CD14-positive monocyte (primary cell): ENCODE measurements at places on chromosomes 1 and 21. TPM values are rescaled to one million over a fixed set of nuclear protein-coding genes. Genes with fewer than 3 reads are reported as not detected.

- peaks cover 15% of the 10 kb centered on the region for H3K4me1 ChIP-seq
- no peaks in the 10 kb centered on the region for H3K36me3 ChIP-seq
- H3K27me3 ChIP-seq: no peaks in the 10 kb centered on the region
- H3K4me3 ChIP-seq: no peak overlapping the region
Measured at GRCh38 chr1:232635778-232636356, 5.9 kb upstream of the SIPA1L2 start.

Gene RIIAD1
- not detected in 2 replicates for polyA plus RNA-seq

GRCh38 chr1:161494091-161494735 is 11.0 kb upstream of the FCGR2A start:
- H3K27me3 ChIP-seq: peaks cover 16% of the 10 kb centered on the region
- no peaks in the 10 kb centered on the region for H3K36me3 ChIP-seq
- DNase-seq: no peak
- H3K27ac ChIP-seq: no peak overlapping the region
- H3K4me3 ChIP-seq: no peak overlapping the region
- H3K4me1 ChIP-seq: peaks cover 24% of the 10 kb centered on the region

DNA sequence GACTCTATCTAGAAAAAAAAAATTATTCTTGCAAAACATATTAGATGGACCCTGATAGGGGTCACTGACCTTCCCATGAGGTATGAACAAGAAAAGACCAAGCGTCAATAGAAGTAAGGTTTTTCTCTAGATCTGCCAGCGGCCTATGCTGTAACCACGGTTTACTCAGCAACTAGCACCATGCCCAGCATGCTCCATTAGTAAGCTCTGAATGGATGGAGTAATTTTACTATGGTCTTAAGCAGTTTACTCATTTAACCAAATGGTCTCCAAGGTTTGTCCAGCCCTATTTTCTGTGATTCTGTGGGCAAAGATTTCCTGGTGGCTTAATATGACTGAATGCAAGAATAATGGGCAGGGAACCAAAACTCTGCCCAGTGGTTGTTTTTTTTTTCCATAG is 113.9 kb downstream of the ADSS2 start:
- H3K27ac ChIP-seq: no peak overlapping the region
- no peaks in the 10 kb centered on the region for H3K36me3 ChIP-seq
- no peaks in the 10 kb centered on the region for H3K27me3 ChIP-seq

Gene OR2T2
- not detected in 2 replicates for polyA plus RNA-seq

GRCh38 chr1:165492845-165493373 is 48.0 kb upstream of the RXRG start:
- no peak overlapping the region for H3K27ac ChIP-seq
- peaks cover 3% of the 10 kb centered on the region for H3K27me3 ChIP-seq
- DNase-seq: no peak

- peaks cover 54% of the 10 kb centered on the region for H3K36me3 ChIP-seq
- DNase-seq: no peak
- no peaks in the 10 kb centered on the region for H3K27me3 ChIP-seq
- H3K4me3 ChIP-seq: no peak overlapping the region
Measured at GRCh38 chr1:25563330-25564215, 20.2 kb downstream of the LDLRAP1 start.

Gene PERM1
- polyA plus RNA-seq: not detected

GRCh38 chr1:205949753-205950152 is 6.5 kb upstream of the SLC26A9 start:
- no peak overlapping the region for H3K27ac ChIP-seq
- no peak for DNase-seq
- H3K27me3 ChIP-seq: no peaks in the 10 kb centered on the region
- no peak overlapping the region for H3K4me3 ChIP-seq

GRCh38 chr1:65207317-65207716 is 59.3 kb downstream of the AK4 start:
- H3K36me3 ChIP-seq: no peaks in the 10 kb centered on the region
- no peaks in the 10 kb centered on the region for H3K27me3 ChIP-seq
- H3K4me3 ChIP-seq: no peak overlapping the region
- no peak overlapping the region for H3K27ac ChIP-seq
- H3K4me1 ChIP-seq: peaks cover 24% of the 10 kb centered on the region

GRCh38 chr1:39833121-39833520 is 44.5 kb upstream of the BMP8B start:
- H3K4me1 ChIP-seq: peaks cover 33% of the 10 kb centered on the region
- peaks cover 7% of the 10 kb centered on the region for H3K36me3 ChIP-seq
- no peak for DNase-seq
- peak overlapping the region; percentile 54 for H3K4me3 ChIP-seq

Gene S100A8
- 3,241 and 4,193 TPM in 2 replicates for polyA plus RNA-seq

Gene TNFRSF18
- polyA plus RNA-seq: not detected in 2 replicates

- peaks cover 5% of the 10 kb centered on the region for H3K4me1 ChIP-seq
- no peak overlapping the region for H3K4me3 ChIP-seq
- DNase-seq: no peak
- no peaks in the 10 kb centered on the region for H3K27me3 ChIP-seq
- H3K36me3 ChIP-seq: no peaks in the 10 kb centered on the region
Measured at GRCh38 chr1:225354906-225355305, 72.9 kb downstream of the LBR start.

Gene LBR
- 11.3 and 31.8 TPM in 2 replicates for polyA plus RNA-seq

DNA sequence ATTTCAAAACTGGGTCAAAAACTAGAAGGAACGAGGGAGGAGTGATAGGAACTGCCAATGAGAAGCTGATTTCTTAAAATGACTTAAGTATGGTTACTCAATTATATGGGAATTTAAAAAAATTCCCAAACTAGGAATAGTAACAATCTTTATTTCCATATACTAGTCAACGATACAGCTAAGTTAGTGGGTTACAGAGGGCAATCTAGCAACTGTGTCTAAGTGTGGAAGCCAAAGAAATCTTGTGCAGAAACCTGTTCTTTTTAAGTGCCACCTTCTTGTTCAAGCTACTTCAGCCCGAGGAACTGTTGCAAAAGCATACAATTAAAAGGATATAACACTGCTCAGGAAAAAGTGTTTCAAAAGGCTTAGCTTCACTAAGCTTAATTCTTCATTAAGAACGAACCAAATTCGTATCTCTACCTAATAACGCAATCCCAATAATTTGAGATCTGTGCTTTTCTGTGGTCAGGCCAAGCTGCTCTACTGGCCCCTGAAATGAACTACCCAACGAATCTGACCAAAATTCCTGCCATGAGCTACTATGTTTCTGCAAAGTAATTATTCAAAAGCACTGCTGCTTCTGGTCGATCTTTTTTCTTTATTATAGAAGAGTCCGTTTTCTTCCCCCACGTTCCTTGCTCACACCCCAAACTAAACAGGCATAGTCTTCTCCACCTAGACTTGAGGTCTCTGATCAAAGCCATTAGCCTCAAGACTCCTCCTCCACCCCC is 1.8 kb downstream of the USP24 start:
- no peaks in the 10 kb centered on the region for H3K27me3 ChIP-seq
- no peak overlapping the region for H3K27ac ChIP-seq
- DNase-seq: no peak
- H3K36me3 ChIP-seq: no peaks in the 10 kb centered on the region

DNA sequence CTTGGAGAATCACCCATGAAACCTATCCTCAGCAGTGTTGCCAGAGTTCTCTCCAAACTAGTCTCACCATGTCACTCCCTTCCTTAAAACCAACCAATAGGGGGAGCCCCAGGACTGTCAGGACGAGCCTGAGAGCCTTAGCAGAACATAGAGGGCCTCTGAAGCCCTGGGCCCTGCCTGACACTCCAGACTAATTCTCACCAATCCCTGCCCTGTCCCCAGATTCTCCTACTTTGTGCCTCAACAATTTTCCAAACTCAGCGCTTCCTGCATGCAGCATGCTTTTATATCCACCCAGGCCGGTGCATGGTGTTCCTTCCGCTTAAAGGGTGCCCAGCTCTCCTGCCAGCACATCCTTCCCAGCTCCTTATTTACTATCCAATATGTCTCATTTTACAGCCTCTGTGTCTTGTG is 42.7 kb downstream of the HSD3B1 start:
- no peak overlapping the region for H3K27ac ChIP-seq
- H3K36me3 ChIP-seq: no peaks in the 10 kb centered on the region
- no peaks in the 10 kb centered on the region for H3K27me3 ChIP-seq
- H3K4me3 ChIP-seq: no peak overlapping the region
- DNase-seq: peak; percentile 69

Gene PCAT6
- not detected for polyA plus RNA-seq

- no peaks in the 10 kb centered on the region for H3K4me1 ChIP-seq
- H3K4me3 ChIP-seq: no peak overlapping the region
- H3K36me3 ChIP-seq: peaks cover 8% of the 10 kb centered on the region
- DNase-seq: no peak
- no peaks in the 10 kb centered on the region for H3K27me3 ChIP-seq
- no peak overlapping the region for H3K27ac ChIP-seq
Measured at GRCh38 chr1:186865857-186866256, 37.1 kb downstream of the PLA2G4A start.

DNA sequence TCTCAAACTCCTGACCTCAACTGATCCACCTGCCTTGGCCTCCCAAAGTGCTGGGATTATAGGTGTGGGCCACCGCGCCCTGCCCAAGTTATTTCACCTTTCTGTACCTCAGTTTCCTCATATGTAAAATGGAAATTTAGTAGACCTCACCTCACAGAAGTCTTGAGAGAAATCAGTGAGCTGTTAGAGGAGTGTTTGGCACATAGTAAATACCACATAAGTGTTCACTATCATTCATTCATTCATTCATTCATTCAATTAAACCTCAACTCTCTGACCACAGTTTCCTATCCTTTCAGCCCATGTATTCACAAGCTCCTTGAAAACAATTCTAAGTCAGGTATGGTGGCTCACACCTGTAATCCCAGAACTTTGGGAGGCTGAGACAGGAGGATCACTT is 3.8 kb upstream of the FGR start:
- H3K27me3 ChIP-seq: no peaks in the 10 kb centered on the region
- no peaks in the 10 kb centered on the region for H3K36me3 ChIP-seq
- H3K27ac ChIP-seq: no peak overlapping the region
- DNase-seq: no peak
- peaks cover 50% of the 10 kb centered on the region for H3K4me1 ChIP-seq
- no peak overlapping the region for H3K4me3 ChIP-seq

Gene RHOU
- 4.8 TPM for polyA plus RNA-seq

Gene EXO5
- polyA plus RNA-seq: 2.6 TPM
